Activated CD4-positive, alpha-beta T cell treated with anti-CD3 and anti-CD28 coated beads for 48 hours (primary cell): ENCODE measurements at places on chromosomes 2 and 18.

GRCh38 chr18:10343778-10344177 is 110.7 kb upstream of the APCDD1 start:
- DNase-seq = no peak

DNA sequence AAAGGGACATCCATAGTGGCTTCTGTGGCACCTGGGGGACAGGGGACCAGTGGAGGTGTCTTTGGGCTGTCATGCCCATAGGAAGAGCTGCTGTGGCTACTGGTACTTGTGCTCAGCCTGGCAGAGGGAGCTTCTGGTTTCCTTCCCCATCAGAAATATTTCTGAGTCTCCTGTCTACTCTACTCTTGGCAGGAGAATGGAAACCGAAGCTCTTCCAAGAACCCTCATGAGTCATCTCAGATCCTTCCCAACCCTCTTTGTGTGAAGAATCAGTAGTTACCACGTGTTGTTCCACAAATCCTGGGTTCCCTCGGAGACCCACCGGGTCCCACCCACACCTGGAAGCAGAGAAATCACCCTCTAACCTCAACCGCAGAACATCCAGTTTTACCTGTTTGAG is 234.9 kb downstream of the FHOD3 start:
- DNase-seq = no peak

DNA sequence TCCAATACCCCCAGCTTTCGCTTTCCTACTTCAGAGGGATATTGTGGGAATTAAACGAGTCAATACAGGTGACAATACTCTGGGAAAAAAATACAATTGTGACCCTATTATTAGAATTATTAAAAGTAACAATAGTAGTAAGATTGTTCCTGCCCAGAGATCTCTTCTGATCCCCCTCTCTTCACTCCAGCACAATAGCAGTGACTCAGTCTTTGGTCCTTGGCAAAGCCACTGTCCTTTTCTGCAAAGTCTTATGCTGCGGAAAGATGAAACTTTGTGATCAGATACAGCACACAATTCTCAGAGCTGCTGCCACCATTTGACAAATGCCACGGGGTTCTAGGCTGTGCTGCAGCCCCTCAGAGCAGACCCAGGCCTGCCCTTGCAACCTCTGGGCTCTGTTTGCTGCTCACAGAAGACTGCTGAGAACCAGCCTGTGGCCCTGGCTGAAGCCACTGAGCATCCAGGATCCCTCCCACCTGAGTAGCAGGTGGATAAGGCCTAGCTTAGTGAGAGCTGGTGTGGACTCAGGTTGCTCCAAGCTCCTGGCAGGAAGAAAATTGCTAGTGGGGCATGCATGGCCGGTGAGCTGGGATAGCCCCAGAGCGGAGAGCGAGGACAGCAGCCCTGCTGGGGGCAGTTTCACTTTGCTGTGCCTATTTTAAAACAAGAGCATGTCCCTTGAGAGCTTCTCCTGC is 60.1 kb upstream of the ROCK2 start:
- no peak for DNase-seq

DNA sequence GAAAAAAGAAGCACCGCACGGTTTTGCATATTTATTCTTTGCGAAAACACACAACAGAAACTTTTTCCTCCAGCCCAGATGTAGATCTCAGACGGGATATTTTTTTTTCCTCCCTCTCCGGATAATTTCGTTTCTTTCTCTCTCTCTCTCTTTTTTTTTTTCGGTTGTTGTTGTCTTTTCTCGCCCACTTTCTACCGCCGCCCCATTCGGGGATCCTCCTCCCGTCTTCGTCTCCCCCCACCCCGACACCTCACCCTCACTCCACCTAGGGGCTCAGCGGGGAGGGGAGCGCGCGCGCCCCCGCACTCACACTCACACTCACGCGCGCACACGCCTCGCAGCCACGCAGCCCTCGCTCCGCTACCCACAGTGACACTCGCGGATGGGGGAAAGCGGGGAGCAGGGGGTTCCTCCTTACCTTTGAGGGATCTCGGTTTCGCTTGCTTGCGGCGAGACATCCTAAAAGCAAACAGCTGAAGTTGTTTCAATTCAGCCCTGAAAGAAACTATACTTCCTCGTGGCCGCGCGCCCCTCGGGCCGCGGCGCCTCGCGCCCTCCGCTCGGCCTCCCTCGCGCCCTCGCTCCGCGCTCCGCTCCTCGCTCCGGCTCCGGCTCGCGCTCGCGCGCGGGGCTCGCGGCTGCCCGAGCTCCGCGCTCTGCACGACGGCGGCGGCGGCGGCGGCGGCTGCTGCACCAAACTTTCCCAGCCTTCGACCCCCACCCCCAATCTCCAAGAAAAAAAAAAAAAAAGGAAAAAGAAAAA is 1.3 kb downstream of the ZNF521 start:
- DNase-seq = no peak

DNA sequence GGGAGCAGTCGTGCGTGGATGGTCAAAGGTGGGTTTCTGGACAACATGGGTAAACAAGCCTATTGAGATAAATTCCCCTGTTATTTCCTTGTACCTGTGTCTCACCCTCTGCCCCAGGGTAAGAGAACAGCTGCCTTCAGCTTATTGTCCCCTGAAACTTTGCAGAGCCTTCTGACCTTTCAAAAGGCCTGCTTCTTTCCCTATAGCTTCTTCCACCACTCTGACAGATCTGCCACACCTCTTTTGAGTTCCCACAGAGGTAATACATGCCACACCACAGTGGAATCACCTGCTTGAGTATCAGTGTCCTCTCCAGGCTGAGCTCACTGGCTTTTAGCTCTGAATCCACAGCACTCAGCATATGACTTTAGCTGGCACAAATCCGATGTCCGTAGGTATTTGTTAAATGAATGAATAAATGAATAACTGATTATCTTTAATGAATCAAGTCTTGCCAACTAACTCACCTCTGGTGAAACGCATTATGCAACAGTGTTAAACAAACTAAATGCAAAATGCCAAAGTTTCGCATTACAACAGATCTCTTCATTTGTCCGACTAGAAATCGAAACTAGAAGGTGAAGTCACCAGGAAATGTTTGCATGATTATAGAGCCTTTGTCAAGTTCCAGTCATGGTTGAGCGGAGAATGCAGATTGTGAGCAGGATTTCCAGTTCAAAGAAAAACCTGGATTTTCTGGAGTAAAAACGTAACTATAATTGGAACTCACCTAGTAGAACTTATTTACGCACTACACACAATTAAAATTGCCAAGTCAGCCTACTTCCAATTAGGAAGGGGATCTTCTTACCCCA is 16.4 kb downstream of the DYNAP start:
- no peak for DNase-seq

GRCh38 chr2:84991404-84992160 is 20.6 kb downstream of the KCMF1 start:
- DNase-seq = no peak
